ENCODE measurements at places on chromosomes 1 and 21.
A peak's percentile ranks its signal among the peaks of the same experiment; 100 is the strongest.

- DNase-seq = peak; percentile 21
Observed at GRCh38 chr1:212699104-212699624, 476 bp downstream of the BATF3 start.

DNA sequence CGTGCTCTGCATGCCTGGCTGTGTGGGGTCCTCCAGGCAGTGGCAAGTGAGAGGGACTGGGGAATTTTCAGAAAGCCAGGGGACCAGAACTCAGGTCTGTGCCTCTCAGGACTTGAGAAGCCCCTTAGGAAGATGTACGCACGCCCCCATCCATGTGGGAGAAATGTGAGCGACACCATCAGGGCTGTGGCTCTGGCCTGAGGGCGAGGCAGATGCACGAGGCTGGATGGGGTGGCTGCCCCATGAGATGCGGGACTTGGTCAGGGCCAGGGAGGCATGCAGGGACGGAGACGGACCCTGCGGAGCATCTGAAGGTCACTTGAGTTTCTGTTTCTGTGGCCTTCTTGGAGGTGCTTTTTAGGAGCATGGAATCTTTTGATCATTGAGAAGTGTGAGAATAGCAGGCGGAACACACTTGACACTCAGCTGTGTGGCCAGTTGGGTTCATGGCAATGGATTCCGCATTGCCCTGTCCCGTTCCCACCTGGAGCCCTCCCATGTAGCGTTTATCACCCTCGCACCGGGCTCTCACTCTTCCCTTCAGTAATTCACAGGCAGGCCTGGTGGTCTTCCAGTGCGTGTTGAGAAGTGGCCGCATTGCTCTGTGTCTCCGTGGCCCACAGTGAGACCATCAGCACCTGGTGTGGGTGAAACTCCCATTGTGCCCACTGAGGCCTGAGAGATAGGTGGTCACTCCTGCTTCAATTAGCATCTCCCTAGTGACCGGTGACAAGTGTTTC is 30.7 kb upstream of the ACTRT2 start:
- no peak for DNase-seq

- no peak for DNase-seq
Observed at GRCh38 chr1:153293851-153294250, 18.9 kb downstream of the PGLYRP3 start.

GRCh38 chr1:62076286-62076685 is 118.4 kb upstream of the L1TD1 start:
- peak; percentile 92 for DNase-seq

DNA sequence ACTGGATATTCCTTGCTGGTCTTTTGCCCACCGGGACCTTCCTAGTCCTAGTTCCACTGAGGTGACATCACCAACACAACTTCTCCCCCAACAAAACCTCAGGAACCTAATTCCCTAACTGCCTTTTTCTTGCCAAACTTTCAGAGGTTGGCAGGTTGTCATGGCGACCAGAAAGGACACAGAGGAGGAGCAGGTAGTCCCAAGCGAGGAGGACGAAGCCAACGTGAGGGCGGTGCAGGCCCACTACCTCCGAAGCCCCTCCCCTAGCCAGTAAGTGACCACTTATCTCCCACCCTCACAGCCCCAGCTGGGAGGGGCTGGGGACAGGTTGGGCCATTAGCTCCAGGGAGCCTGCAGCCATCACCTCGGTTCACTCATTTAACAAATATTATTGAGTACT is 815 bp downstream of the STYXL2 start:
- DNase-seq = no peak
